ENCODE measurements at places on chromosomes 16 and 17. TPM values are rescaled to one million over a fixed set of nuclear protein-coding genes. Genes with fewer than 3 reads are reported as not detected.
A peak's percentile ranks its signal among the peaks of the same experiment; 100 is the strongest.

GRCh38 chr16:75111514-75111940 lies 5.1 kb downstream of the LDHD start:
- DNase-seq: no peak

NPIPB13 gene
- total RNA-seq: 27.5 TPM

GRCh38 chr17:50129728-50130558 lies at the start of gene SAMD14:
TSS of gene SAMD14 (minus strand) at chr17:50130160. CDS start at chr17:50124959, 5,201 bp downstream.
- DNase-seq: peak; percentile 82

GRCh38 chr17:44206825-44207155 lies 7.1 kb upstream of the ATXN7L3 start:
- DNase-seq: no peak

- no peak for DNase-seq
Measured at GRCh38 chr17:64218066-64218465, 45.0 kb downstream of the TEX2 start.

COA3 gene
- total RNA-seq: 56.7 TPM

PRSS27 gene
- total RNA-seq: 10.8 TPM

NKD1 gene
- 31.3 TPM for total RNA-seq

DNA sequence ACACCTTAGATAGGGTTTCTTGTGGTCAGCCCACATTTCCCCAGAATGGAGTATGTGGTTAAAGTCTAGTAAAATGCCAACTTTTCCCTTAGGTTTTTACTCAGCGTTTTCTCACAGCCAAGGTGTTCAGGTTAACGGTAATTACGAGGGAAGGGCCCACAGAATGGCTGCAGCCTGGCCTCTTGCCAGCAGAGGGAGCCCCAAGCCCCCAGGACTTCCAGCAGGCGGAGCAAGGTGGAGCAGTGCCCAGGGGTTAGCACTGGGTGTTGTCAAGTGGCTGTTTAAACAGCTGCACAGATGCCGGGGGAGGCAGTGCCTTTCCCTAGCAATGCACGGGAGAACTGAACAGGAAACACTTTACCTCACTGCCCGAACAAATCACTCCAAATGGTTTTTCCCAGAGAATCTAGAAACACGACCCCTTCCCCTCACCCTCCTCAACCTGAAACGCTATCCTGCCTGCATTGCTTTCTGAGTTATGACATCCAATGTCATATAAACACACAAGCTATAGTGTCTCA lies 6.6 kb downstream of the PHB1 start:
- DNase-seq: peak; percentile 90

DNA sequence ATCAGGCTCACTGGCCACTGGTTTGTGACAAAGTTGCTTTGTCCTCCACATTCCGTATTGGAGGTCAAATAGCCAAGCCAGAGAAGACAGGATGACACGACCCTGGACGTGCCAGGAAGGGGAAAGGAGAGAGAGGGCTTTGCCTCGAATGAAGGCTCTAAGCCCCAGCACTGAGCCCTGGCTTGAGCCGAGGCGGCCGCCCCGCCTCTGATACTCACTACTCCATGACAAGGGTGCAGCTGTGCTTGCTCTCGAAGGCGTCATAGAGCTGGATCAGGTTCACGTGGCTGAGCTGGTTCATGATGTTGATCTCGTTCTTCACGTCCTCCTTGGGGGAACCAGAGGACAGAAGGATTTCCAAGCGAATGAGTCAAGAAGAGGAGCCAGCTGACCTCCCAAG lies 19.3 kb downstream of the MYLK3 start:
- no peak for DNase-seq

- DNase-seq: no peak
Measured at GRCh38 chr17:60615840-60616239, 15.8 kb downstream of the PPM1D start.

DNA sequence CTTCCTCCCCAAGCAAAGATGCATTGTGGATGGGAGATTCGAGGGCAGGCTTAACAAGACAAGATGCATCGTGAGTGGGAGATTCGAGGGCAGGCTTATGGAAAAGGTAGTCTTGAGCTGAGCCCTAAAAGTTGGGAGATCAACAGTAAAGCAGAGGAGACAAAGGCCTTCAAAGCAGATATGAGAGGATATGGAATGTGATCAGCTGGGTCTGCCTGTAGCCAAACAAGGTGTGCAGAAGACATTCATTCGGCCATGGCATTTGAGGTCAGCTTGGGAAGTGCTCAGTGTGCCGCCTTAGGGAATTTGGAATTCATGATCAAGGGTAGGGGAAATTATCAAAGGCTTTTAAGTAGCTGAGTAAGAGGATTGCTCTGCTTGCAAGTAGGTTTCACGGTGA lies 39.5 kb downstream of the DNAH9 start:
- DNase-seq: no peak

Measured in glutamatergic neuron (in vitro differentiated cells).